ENCODE measurements at places on chromosomes 16 and 17.
A peak's percentile ranks its signal among the peaks of the same experiment; 100 is the strongest.

DNA sequence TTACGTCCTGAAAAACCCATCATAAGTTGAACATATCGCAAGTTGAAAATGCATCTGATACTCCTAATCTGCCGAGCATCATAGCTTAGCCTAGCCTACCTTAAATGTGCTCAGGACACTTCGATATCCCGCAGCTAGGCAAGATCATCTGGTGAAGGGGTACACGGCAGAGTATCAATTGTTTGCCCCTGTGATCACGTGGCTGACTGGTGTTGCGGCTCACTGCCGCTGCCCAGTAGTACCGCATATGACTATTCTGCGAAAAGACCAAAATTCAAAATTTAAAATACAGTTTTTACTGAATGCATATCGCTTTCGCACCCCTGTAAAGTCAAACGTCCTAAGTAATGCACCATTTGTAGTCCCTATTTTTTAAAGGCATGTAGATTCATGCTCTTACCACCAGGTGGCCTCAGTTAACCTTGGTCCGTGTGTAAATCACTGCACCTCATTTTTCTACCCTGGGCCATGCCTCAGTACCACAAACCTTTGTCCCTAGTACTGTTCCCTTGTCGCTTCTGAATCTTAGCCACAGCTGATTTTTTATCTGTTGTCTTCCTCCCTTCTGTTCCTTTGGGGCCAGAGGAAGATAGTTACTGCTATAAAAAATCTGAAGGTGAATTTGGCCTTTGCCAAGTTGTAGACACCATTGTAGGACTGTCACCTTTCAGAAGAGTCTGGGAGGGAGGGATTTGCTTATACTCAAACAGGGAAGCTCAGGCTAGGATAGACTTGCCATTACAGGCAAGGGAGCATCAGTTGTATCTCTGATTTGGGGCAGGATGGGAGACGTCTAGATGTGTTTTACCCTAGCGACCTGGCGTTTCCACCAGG is 34.4 kb downstream of the WWP2 start:
- DNase-seq = peak; percentile 37

DNA sequence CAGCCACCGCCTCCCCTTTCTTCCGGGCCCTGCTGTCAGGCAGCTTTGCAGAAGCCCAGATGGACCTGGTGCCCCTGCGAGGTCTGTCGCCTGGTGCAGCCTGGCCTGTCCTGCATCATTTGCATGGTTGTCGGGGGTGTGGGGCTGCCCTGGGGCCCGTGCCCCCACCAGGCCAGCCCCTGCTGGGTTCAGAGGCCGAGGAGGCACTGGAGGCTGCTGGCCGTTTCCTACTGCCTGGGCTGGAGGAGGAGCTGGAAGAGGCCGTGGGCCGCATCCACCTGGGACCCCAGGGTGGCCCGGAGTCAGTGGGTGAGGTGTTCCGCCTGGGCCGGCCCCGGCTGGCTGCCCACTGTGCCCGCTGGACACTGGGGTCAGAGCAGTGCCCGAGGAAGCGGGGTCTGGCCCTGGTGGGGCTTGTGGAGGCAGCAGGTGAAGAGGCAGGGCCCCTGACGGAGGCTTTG is 5.5 kb upstream of the TGFB1I1 start:
- no peak for DNase-seq

DNA sequence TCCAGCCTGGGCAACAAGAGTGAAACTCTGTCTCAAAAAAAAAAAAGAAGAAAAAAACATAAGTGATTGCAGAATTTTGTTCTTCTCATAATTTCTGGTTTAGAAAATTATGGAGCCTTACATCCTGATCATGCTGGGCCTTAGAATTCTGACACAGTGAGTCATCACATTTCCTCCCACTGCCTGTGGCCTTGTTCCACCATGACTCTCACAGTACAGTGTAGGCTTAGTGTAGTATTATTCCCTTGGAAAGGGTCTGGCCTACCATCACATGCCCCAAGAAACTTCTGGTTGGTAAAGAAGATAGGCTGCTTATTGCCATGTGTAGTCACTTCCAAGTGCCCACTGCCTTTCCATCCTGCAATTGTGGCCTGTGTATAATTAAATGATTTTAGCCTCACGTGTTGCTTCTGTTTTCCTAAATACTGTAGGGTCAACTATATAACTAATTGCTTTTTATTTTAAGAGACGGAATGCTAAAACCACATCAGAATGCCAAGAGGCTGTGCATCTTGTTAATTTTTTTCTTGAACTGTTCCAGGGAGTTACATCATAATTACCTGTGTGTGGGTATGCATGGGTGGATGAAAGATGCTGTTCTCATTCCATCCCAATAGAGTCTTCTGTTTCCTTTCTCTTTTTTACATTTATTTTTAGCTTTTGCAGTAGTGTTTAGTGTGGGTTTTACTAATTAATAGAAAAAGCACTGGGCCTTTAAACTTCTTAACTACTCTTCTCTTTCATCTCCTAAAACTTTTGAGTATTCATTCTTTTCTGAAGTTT is 25.9 kb downstream of the OGFOD1 start:
- DNase-seq = peak; percentile 29

GRCh38 chr17:76772842-76773525 is 35.1 kb downstream of the MFSD11 start:
- no peak for DNase-seq

- DNase-seq = peak; percentile 20
Measured at GRCh38 chr17:17935321-17936271, 36.6 kb downstream of the TOM1L2 start.

GRCh38 chr16:57264381-57264780 is 19.3 kb downstream of the ARL2BP start:
- DNase-seq = no peak

- DNase-seq = no peak
Measured at GRCh38 chr16:58047557-58048348, 22.2 kb downstream of the MMP15 start.

GRCh38 chr17:2025622-2026309 is 632 bp upstream of the RTN4RL1 start:
- no peak for DNase-seq

- no peak for DNase-seq
Measured at GRCh38 chr17:35030780-35031179, 32.7 kb downstream of the RFFL start.

- no peak for DNase-seq
Measured at GRCh38 chr16:23699100-23699499, 13.9 kb downstream of the ERN2 start.

- peak; percentile 87 for DNase-seq
Measured at GRCh38 chr17:7239091-7240027, at the start of gene PHF23. TSS of gene PHF23 (minus strand) at chr17:7239457. CDS start at chr17:7239279, 178 bp downstream.
